ENCODE measurements at places on chromosomes 6 and 20.

- no peak for DNase-seq
Observed at GRCh38 chr6:98904096-98904495, 43.6 kb downstream of the FBXL4 start.

- DNase-seq, result no peak
Observed at GRCh38 chr6:113653275-113653674, 203.9 kb upstream of the MARCKS start.

GRCh38 chr6:163311830-163312229, 102.7 kb upstream of the QKI start:
- no peak for DNase-seq

DNA sequence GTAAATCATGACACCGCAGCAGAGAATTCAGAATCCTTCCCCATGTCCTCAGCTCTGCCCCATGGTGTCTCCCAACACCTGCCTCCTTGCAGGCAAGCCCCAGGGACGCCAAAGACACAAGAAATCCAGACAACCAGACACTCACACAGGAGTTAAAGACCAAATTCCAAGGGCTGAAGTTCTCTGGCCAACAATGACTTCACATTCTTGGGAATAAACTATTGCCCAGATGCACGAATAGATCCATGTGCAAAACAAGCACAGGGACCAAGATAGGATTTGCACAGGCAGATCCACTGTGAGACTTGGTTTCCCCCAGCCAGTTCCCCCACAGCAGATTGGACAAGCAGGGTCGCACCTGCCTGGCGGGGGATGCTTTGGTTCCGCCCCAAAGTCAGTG, 246.7 kb downstream of the SOD2 start:
- DNase-seq, result no peak

DNA sequence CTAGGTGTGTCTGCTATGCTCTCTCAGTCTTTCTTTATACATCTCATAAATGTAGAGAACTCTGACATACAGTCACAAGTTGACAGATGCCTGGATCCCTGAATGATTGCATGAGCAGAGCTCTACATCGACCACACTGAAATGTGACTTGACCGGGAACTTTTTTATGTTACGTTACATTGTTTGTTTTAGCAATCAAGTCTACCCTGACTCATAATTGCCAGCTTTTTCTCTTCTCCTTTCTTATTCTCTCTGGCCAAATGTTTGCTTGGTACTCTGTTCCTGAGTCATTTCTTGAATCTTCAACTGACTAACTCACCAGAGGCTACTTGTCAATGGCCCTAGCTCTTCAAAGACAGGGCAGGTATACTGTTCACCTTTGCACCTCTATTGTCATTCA, 213.6 kb upstream of the DTNBP1 start:
- no peak for DNase-seq

DNA sequence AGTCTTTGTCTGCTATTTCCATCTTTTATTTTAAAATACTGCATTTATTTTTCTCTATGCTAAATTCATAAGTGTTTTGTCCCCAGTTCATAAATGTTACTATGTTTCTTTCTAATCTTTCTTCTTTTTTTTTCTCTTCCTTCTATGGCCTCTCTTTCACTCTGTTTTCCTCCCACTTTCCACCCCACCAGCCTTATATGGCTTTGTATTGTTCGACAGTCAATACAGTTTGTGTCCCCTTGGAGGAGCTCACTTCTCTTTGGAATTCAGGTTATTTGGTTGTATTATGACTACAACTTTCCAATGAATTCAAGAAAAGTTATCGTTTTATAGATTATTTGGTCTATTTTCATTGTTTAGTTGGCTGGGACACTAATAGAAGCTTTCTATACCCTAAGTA, 393.5 kb downstream of the NKAIN2 start:
- no peak for DNase-seq

- DNase-seq, result no peak
Observed at GRCh38 chr6:155253337-155253736, 10.5 kb upstream of the CLDN20 start.

GRCh38 chr6:4441981-4442434, 306.6 kb upstream of the ECI2 start:
- no peak for DNase-seq

- DNase-seq, result no peak
Observed at GRCh38 chr20:63098195-63098810, 91.5 kb upstream of the BHLHE23 start.

GRCh38 chr6:9403736-9404135, 968.4 kb upstream of the SLC35B3 start:
- DNase-seq, result no peak

- no peak for DNase-seq
Observed at GRCh38 chr6:107677399-107677798, 146.7 kb downstream of the SCML4 start.

DNA sequence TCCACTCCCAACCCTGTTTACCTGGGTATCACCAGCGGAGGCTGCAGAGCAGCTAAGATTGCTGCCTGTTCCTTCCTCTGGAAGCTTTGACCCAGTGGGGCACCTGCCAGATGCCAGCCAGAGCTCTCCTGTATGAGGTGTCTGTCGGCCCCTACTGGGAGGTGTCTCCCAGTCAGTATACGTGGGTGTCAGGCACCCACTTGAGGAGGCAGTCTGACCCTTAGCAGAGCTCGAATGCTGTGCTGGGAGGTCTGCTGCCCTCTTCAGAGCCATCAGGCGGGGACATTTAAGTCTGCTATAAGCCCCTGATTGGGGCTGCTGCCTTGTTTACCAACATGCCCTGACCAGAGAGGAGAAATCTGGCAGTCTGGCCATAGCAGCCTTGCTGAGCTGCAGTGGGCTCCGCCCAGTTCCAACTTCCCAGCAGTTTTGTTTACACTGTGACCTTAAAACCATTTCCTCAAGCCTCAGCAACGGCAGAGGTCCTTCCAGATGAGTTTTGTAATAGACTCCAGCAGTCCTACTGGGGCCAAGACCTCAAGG, 2.8 kb downstream of the RAET1E start:
- no peak for DNase-seq

- DNase-seq, result no peak
Observed at GRCh38 chr6:11592294-11592906, 54.9 kb downstream of the TMEM170B start.

DNA sequence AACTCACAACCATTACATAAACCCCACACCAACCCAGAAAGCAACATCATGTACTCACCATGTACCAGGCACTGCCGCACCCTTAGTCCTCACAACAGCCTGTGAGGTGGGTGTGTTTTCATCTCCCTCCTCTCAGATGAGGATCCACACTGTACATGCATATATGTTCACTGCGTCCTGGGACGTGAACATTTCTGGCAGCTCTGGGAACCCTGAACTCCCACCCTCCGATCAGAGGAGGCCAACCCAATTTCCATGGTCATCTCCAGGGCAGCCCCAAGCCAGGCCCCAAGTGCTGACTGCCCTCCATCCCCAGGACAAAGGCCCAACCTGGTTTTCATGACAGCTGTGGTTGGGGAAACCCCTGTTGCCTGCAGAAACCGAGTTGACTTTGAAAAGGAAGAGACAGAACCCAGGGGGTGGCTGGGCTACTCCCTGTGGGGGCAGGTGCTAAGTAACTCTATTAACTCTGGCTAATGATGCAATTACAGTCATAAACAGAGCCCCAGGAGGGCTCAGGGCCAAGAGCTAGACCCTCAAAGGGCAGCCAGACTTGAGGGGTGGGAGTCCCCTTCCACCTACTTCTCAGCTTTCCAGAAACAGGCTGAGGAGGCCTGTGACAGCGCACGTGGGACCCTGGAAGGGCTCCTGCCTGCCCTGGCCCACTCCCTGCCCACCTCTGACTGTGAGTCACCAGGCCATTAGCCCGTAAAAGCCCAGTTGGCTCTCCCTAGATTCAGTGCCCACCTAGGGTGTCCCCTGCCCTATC, 2.6 kb downstream of the TFEB start:
- peak; percentile 37 for DNase-seq

GRCh38 chr6:135149376-135149775, 31.7 kb upstream of the MYB start:
- no peak for DNase-seq

GRCh38 chr20:45100563-45101245, at the start of gene KCNS1:
Gene KCNS1 (minus strand): TSS chr20:45101127. CDS start chr20:45099236, 1,891 bp downstream.
- DNase-seq, result no peak

DNA sequence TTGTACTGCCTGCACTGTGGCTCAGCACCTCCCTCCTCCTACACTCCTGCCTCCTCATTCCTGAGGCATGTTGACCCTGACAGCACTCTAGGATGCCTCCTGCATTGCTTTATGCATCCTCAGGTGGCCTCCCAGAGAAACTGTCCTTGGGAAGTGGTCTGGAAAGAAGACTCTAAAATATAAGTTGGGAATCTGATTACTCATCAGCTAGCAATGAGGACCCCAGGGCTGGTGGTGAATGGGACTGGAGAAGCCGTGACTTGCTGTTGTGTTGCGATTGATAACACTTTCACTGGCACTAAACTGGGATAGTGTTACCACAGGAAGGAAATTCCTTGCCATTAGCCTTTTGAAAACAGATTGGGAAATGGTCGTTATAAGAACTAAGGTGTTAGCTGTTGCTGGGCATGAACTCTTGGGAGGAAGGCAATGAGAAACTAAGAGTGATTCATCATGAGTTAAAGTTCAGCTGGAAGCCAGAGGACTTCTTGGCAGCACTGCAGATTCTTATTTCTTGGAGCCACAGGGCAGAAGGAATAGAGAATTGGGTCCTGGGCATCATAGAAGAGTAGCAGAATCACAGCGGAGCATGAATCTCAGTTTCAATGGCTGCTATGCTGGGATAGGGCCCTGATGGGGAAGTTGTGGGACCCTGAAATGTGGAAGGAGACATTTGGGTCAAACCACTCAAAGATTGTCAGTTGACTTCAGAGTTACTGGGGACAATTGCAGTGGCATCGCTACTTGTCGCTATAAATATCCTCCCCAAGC, 10.1 kb upstream of the SIRPD start:
- no peak for DNase-seq

- DNase-seq, result no peak
Observed at GRCh38 chr6:159880412-159880975, 10.3 kb upstream of the MAS1 start.

- DNase-seq, result no peak
Observed at GRCh38 chr20:58228103-58228483, 360 bp downstream of the ANKRD60 start.

- no peak for DNase-seq
Observed at GRCh38 chr6:166660157-166660688, 33.2 kb upstream of the RPS6KA2 start.

DNA sequence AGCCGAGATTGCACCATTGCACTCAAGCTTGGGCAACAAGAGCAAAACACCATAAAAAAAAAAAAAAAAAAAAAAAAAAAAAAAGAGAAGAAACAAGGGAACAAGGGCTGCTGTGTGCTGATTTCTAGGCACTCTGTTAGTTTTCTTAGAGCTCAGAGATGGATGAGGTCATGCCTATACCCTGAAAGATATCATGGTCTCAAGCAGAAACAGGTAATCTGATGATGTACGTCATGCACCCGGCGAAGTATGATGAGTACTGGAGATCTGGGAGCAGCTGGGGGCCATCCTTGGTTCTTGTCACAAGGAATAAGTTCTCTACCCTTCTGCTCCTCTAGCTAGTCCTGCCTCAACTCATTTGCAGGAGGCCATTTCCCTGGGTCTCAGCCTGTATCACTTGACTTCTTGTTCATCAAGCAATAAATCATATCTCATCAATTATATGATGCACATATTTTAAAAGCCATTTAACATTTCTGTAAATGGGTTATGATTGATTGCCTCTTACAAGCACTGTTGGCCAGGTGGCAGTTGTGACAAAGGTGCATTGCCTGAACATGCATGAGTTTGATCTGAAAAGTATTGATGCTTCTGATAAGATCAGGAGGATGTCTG, 517.2 kb downstream of the DHX35 start:
- DNase-seq, result no peak

- no peak for DNase-seq
Observed at GRCh38 chr6:52591832-52592231, 15.0 kb upstream of the TRAM2 start.

DNA sequence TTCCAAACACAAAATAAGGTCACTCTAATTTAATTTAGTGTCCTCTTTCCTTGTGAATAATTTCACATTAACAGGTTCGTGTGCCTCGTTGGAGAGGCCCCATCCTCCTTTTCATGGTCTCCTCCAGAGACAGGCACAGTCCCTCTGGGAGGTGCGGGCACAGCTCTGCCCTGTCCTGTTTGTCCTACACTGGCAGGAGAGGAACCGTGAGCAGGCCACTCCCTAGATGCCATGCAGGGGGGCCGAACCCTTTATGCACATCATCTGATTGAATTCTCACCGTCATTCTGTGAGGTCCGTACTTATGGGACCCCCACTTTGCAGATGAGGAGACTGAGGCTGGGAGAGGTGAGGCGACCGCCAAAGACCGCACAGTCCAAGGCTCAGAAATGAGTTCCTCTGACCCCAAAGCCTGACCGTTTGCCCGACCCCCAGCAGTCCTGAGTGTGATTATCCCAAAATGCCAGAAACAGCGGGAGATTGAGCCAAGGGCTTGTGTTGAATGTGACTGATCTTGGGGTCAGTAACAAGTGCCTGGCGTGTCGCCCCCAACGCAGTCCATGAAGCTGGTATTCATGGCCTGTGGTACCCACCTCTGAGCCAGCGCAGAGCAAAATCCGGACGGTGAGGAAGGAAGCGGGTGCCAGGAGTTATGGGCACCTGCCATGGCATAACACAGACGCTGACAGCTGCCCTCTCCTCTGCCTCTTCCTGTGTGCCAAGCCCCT, 43.5 kb downstream of the PMEPA1 start:
- no peak for DNase-seq

GRCh38 chr6:169933839-169934698, 182.6 kb downstream of the ERMARD start:
- no peak for DNase-seq

DNA sequence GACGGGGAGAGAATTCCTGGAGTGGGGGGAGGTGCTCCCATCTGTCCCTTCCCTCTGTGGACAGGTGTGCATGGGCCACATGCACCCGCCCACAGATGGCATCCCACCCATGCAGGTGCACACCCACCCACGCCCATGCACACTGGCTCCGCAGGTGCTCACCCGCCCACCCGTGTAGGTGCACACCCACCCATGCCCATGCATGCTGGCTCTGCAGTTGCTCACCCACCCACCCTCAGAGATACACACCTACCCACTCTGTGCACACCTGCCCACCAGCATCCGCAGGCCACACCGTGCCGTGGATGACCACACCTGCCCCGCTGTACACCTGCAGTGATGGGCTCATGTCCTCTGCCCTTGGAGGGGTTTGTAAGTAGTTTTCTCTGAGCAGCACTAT, 132.0 kb downstream of the PHACTR3 start:
- no peak for DNase-seq

- DNase-seq, result no peak
Observed at GRCh38 chr6:169620171-169621130, 81.4 kb downstream of the WDR27 start.
